SK-N-SH (cell line): ENCODE measurements at places on chromosomes 7 and 10.

DNA sequence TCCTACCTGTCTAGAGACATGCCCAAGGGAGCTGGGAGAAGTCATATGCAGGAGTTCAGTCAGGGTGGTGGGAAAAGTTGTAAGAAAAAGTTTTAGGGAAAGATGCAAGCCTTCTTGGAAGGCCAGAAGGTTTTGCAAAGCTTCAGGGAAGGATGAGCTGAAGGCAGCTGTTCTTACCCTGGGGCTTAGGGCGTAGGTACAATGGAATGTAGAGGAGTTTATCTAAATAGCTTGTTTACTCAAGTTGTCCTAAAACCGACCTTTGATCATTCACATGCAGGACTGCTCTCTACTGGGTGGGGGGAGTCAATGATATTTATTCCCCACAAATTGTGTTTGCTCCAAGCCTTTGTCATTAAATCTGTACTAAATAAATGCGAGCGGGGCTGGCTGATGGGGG is 277.0 kb downstream of the CRPPA start:
- no peak for DNase-seq

DNA sequence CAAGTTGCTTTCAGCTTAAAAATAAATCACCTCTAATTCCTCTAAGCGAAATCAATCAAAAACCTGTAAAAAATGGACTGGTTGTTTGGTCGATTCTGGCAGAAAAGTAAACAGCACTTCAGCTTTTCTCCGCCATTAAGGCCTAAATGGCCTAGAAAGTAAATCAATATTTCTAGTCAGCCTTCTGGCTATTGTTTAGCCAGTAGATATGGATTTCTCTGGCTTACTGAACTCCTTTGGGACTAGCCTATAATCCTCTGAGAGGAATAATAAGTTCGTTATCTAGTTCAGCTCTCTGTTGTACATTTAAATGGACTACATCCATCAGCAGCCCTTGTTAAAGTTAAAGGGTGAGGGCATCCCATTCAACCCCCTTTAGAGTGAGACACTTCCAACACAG is 400.1 kb upstream of the ETV1 start:
- DNase-seq = no peak

DNA sequence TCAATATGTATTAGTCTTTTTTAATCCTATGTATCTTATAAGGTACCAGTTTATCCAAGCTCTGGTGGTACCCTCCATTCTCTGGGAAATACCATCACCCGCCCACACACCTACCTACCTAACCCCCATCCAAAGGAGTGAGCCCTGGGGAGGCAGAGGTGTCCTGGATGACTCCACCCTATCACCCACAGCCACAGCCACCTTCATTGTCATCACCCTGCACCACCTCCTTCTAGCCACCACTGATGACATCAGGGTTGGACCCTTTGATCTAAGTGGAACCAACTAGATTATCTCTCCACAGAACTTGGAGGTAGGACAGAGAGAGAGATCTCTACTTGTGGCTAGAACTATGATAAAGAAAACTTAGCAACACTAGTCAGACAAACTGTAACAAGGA is 259.4 kb downstream of the PARD3 start:
- no peak for DNase-seq

DNA sequence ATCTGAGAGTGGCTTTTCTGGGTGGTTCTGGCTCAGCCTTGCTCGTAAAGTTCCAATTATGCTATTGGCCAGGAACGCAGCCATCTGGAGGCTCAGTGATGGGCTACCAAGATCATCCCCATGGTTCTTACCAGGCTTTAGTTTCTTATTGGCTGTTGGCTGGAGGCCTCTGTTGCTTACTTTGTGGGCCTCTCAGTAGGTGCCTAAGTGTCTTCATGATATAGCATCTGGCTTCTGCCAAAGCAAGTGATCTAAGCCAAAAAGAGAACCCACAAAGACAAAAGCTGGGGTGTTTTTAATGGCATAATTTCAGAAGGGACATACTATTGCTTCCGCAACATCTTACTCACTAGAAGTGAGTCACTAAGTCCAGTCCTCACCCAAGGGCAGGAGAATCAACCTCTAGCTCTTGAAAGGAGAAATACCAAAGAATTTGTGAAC is 132.0 kb upstream of the MDFIC start:
- no peak for DNase-seq

DNA sequence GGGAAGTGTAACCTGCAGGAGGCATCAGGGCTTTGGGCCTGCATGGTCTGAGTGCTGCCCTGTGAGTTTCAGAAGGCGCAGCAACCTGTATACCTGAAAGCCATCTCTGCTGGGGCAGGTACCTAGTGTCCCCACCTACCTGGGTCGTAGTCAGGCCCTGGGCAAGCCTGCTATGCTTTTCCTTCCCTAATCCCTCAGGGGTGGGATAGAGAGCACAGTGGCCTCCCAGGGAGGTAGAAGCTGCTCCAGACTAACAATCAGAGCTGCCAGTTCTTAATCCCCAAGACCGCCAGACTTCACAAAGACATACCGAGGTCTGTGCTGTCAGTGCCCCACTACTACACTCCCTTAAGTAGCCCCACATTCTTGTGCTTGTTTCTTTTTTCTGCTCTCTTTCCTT is 52.0 kb downstream of the PTEN start:
- no peak for DNase-seq

DNA sequence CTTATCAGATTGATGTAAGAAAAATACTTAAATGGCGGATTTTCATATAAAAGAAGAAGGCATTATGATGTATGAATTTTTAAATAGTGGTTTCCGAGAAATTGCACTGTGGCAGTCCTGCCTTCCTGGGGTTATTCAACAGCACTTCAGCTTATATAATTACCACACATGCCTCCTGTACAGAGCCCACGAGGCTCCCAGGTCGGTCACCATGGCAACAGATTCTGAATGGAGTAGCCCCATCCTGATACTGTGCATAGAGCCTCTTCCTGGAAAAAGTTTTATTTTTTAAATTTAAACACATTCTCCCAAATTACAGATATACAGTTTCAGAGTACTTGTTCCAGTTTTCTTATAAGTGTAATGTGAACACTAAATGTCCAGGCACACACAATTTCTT is 15.9 kb upstream of the ASB4 start:
- peak; percentile 16 for DNase-seq

DNA sequence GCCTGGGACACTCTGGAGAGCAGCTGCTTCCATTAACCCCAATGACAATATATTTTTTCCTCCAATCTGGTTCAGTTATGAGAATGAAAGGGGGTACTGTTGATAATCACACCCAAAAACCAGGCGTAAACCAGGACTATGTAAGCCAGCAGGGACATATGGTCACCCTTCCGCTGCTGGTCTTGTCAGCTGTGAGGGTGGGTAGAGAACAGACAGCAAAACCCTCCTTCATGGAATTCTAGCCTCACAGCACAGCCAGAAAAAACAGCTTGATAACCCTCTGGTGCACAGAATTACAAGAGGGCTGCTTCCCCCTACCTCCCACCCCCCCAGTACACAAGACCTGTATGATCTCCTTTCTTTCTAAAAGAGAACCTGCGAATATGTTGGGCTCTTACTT is 368.8 kb upstream of the ZMIZ1 start:
- DNase-seq = no peak

DNA sequence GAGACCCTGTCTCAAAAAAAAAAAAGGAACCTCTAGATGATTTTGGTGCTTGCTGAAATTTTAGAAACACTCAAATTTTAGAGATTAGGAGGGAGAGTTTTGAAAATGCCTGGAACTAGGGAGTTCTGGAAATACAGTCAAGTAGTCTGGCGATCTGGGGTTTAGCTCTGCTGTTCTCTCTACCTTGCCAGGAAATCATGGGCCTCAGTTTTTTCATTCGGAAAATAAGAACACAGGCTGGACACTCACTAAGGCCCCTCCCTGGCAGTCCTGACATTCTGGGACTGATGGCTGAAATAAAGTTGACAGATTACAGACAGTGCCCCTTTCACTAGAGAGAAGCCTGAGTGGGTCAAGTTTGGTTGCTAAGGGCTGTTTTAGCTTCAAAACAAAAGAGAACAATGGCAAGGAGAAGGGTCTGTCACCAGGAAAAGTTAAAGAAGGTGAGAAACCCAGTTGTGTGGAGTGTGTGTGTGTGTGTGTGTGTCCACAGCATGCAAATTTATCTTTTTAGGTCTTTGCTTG is 25.0 kb upstream of the CALN1 start:
- DNase-seq = no peak

- DNase-seq = peak; percentile 41
Observed at GRCh38 chr10:48456808-48457761, 147.8 kb downstream of the ARHGAP22 start.

GRCh38 chr10:66564287-66564686 is 361.5 kb upstream of the LRRTM3 start:
- no peak for DNase-seq

- DNase-seq = peak; percentile 68
Observed at GRCh38 chr7:100674411-100675104, 1.0 kb downstream of the GNB2 start.

GRCh38 chr10:18737236-18737635 is 78.0 kb downstream of the ARL5B start:
- no peak for DNase-seq

DNA sequence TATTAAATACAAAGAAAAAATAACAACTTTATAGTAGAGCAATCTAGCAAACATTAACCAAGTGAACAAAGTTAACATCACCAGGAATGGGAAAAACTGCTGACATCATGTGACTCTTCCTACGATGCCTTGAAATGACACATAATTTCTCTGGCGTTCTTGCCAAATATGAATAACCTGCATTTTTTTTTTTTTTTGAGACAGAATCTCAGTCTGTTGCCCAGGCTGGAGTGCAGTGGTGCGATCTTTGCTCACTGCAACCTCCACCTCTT is 126.5 kb upstream of the VKORC1L1 start:
- no peak for DNase-seq

DNA sequence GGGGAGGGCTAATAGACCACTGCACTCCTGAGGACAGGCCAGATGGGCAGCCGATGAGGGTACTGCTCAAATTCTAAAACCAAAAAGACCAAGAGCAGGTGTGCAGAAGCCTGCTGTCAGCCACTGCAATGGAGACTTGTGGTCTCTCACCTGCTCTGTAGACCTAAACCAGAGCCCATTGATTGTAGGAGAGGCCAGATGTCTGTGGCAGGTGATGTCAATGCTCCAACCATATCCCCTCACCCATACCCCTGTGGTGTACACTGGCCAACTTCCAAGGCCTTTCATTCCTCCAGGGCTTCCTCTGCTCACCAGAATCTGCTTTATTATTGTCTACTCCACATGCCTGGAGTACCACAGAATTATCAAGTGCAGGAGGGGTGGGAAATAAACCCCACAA is 116.9 kb upstream of the CHST15 start:
- no peak for DNase-seq

DNA sequence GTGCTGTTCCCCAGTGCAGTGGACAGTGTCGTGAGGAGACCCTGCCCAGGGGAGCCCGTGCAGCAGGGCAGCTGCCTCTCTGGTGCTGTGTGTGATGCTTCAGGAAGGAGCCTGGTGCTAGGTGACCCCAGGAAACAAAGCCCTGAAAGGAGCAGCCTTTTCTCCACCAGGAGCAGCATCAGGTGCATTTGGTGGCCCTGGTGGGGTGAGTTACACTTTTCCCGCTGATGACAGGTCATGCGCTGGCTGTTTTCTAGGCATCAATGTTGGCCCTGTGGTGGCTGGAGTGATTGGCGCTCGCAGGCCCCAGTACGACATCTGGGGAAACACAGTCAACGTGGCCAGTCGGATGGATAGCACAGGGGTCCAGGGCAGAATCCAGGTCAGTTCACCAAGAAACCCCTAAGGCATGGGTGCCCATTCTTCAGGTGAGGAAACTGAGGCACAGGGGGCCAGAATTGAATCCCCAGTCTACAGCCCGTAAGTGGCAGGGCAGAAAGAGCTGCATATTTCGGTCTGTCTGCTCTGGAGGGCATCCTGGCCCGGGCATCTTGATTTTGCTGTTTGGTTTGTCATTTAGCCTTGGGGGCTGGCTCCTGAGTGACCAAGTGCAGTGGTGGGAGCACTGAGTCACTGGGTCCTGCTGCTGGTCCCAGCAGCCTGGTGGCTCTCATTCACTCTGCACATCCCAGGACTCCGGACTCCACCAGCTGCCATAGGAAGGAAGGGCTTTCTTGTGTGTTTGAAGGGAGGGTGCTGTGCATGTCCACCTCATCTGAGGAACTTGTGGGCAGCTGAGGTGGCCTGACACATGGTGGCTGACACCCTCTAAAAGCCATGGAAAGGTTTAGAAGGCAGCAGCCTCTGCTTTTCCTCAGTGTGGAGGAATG is 136.3 kb downstream of the ADCY1 start:
- DNase-seq = peak; percentile 24

DNA sequence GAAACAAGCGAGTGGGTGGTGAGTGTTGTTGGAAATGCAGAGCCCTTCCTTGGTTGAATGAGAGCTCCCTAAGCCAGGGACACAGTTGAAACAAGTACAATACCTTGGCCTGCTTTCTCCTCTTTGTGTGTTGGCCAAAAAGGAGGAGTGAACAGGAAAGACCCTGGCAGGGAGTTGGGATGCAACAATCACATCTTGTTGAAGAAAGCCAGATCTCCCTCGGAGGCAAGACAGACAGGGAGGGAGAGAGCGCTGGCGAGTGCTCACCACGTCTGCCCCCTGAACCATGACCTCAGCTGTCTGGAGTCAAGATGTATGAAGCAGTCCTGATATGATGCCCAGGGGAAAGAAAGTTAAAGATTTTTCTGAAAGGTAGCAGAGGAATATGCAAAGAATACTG is 66.8 kb downstream of the ADAM12 start:
- DNase-seq = peak; percentile 70

DNA sequence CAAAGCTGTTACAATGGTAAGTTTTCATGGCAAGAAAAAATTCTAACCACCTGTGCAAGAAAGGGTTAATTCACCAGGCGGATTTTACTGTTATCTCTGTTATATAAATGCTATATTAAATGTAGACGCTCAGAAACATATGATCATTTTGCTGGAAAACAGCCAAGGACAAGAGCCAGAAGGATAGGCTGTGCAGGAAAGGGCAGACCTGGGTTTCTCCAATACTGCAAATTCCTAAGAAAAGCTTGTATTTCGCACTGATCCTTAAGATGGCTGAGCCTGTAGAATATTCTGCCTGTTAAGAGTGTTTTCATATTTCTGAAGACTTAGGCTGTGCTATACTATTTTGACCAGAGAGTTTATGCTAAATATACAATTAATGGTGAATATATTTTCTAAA is 564.1 kb upstream of the KCND2 start:
- no peak for DNase-seq

- peak; percentile 70 for DNase-seq
Observed at GRCh38 chr10:97025613-97026242, 160.0 kb downstream of the SLIT1 start.

DNA sequence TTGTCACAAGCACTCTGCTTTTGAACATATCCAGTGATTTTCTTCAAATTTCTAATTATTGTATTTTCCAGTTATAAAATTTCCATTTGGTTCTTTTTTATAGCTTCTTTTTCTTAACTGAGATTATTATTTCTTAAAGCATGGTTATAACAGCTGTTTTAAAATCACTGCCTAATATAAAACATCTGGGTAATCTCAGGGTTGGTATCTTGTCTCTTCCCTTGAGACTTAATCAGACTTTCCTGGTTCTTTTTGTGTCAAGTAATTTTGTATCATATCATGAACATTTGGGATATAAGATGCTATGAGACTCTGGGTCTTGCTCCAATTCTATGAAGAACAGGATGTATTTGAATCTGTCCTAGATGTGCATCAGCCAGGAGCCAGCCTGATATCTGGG is 93.6 kb downstream of the HIBADH start:
- no peak for DNase-seq

- no peak for DNase-seq
Observed at GRCh38 chr7:121510302-121510701, 114.2 kb upstream of the FAM3C start.

GRCh38 chr7:5677538-5678294 is 103.7 kb downstream of the RNF216 start:
- DNase-seq = peak; percentile 80
